Kasumi-1 (cell line): ENCODE measurements at places on chromosomes 13 and 19.

DNA sequence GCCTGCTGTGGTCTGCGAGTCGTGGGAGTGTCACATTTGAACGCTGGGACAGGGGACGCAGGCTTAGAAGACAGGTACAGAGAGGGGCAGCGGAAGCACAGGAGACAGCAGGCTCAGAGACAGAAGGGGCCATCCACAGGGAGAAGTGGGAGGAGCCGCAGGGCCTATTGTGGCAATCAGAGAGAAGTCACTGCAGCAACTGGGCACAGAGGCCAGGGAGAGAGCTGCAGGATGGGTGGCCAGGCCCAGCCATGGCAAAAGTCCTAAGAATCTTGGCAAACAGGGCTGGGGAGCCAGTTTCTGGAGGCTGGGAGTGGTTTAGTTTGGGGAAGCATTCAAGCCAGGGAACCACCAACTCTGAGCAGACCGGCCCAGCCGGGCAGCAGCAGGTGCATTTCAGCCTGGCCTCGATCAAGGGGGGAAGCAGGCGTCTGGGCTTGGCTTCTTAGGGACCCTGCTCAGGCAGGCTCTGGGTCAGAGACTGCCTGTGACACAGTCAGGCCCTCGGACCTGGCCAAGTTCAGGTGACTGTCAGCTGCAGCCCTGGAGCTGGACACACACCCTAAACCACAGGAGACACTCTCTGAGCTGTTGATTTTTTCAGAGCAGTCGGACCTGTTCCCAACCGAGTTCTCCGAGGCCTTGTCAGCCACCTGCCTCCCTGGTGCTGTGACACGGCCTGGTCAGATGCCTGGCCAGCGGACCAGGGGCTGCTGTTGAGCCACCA, 11.8 kb downstream of the SH3GL1 start:
- no peak for DNase-seq

- DNase-seq, result peak; percentile 82
Observed at GRCh38 chr19:42563352-42564210, 31.1 kb downstream of the CEACAM8 start.

GRCh38 chr19:47102346-47103060, 11.1 kb downstream of the ZC3H4 start:
- DNase-seq, result no peak

GRCh38 chr13:90534617-90535370, 812.7 kb upstream of the MIR17HG start:
- no peak for DNase-seq

DNA sequence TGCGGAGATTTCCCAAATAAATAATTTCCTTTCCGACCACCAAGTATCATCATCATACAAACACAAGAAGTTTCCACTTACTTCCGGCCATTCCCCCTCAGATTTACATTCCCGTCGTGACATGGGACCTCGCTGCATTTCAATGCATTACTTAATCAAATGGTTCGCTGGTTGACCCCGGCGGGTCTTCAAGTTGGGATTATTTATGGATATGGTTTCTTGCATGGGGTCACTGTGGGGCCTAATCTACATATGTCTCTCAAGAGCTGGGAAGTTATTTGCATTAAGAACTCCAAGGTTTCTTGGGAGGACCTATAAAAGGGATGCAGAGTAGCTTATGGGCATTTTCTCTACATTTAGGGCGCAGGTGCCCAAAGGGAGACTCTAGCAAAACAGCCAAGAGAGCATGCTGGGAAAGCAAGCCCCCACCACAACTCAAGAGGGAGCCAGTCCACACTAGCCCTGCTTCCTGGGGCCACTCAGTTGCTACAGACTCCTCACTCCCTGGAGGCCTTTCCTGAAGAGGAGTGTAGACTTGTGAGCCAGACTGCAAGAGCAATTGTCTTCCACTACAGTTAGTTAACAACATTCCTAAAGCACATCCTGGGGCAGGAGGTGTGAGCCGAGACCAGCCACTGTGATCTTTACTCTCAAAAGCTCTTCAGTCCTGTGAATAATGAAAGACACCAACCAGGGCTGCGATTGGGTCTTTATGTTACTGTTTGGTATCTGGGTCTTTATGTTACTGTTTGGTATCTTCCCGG, 125.3 kb downstream of the KATNAL1 start:
- no peak for DNase-seq

DNA sequence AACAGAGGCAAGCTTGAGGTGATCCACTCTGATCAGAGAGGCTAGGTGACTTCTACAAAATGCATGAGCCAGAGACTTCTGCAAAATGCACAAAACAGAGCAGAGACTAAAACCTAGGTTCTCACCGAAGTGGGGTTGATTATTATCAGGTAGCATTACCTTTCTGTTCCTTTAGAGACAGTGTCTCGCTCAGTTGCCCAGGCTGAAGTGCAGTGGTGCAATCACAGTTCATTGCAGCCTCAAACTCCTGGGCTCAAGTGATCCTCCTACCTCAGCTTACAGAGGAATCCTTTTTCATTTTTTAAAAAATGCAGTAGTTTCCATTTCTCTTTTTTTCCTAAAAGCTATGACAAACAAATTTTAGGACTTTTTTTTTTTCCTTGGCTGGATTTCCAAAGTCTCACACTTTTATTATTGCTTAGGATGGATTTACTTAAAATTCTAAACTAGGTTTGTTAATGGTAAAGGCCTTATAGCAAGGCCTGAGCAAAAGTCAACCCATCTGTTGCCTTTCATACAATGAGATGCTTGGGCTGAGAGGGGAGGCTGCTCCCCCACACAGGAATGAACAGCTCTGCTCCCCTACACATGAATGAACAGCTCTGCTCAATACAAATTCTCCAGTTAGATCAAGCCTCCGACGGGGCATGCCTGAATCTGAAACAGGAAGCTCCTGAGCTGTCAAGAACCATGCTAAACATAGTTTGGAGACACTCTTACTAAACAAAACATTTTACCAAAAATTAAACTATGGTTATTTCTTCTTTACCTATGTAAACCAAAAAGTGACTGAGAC, 18.8 kb upstream of the TNFRSF19 start:
- DNase-seq, result no peak

- DNase-seq, result no peak
Observed at GRCh38 chr19:30340771-30341561, 31.2 kb upstream of the ZNF536 start.
